Lung (tissue), 17 donors: ENCODE measurements at places on chromosomes 3 and 15. TPM values are rescaled to one million over a fixed set of nuclear protein-coding genes. Genes with fewer than 3 reads are reported as not detected.

The MKRN3 gene
- total RNA-seq: not detected

The RASGRF1 gene
- total RNA-seq: 71.2 TPM

The TRPC1 gene
- total RNA-seq: 28.4 TPM

The ADAMTS17 gene
- total RNA-seq: 2.7 TPM

The SACM1L gene
- 53.3 TPM for total RNA-seq

The AGTR1 gene
- 3.2 TPM for total RNA-seq

The C2CD4A gene
- total RNA-seq: 0.34 TPM

The FILIP1L gene
- total RNA-seq: 27.8 TPM

The SHC4 gene
- total RNA-seq: 1.9 TPM

The DAZL gene
- 0.09 TPM for total RNA-seq
